ENCODE measurements at places on chromosomes 11 and 22.

DNA sequence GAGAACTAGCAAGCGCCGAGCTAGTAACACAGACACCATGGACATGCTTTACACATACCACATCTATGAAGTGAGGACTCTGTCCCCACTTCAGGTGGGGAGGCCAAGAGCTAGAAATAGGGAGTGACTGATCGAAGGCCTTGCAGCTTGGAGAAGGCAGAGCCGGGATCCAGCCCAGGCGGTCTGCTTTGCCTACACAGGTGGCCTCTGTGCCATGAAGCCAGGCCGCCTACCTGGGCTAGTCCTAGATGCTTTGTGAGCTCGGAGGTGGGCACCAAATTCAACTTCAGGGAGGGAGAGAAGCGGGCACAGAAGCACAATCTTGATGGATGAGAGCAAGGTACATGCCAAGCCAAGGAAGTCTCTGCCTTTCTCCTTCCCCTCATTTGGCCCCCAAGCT is 117.2 kb downstream of the TIMP3 start:
- DNase-seq: no peak

DNA sequence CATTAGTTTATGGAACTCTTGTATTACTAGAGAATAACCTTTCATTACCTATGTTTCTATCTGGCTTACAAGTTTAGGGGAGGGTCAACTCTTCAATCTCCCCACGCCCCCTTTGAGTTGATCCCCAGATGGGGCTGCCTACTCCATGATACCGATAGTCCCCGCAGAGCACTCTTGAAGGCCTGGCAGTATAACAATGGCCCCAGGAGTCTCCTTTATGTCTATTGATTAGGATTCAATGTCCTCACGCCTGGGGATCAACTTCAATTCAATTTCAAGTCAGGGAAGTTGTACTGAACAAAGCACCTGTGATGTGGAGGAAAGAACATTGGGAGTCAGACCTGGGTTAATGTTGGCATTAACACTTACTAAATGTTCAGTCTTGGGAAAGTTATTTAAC is 520.2 kb downstream of the METTL15 start:
- DNase-seq: no peak

DNA sequence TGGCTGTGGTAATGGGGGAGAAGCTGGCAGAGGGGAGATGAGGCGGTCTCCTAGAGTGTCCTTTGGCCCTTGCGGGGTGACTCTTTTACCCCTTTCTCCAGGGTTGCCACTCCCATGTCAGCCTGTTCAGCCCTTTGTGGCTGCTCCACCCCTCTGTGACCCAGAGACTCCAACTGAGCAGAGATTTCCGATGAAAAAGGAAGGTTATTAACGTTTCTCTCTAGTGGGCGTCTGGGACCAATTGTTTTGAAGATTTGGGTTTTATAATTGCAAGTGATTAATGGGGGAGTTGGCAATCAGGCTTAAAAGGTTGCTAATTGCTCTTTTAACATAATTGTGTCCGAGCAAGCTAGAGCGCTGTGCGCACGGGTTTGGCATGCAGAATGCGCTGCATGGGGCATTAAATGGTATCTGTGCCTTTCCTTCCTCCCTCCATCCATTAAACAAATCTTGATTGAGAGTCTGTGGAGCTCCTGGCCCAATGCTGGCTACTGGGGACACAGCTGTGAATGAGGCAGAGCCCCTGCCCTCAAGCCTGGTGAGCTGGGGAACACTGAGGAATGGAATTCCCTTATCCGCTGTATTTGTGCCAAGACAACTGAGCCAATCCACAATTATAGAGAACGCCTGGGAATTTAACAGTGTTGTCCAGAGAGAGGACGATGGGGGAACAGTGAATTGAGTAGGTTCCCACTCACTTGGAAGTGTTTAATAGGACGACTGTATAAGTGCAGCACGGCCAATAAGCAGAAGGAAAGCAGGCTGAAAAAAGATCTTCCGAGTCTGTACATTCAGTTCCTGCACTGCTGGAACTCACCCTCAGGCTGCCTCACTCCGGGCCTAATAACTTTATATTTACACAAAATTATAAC is 295.9 kb downstream of the MIAT start:
- DNase-seq: no peak

- DNase-seq: no peak
Measured at GRCh38 chr11:20452585-20452984, 65.1 kb downstream of the PRMT3 start.

DNA sequence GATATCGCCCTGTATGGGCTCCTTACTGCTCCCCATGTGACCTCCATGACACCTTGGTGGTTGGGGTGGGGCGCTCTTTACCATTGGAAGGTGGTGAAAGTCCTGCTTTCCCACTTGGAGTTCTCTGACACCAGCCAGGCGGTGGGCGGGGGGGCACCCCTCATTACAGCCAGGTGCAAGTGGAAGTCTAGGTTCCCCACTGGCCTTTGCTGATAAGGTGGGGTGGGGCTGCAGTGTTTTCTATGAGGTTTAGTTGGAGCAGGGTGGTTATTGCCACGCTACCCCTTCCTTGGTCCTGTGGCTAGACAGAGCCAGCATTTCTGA is 5.5 kb upstream of the SLC37A2 start:
- DNase-seq: no peak

Measured in posterior cingulate gyrus (tissue), 11 donors.